ENCODE measurements at places on chromosomes 5 and 9.

DNA sequence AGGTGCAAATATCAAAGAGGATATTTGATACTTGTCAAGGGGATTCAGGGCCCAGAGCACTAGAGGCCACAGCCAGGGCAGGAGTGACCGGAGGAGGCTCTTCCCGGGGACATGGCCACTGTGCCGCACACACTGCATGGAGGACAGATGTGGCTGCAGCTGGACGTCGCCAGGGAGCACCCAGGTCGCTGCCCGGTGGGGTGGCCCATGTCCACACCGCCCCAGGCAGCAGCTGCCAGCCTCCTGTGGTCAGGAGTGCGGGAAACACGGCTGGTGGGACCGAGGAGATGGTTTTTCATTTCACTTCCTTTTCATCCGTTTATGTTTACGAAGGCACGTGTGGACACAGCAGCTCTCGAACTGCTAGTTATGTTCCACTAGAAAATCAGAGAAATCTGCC is 15.1 kb downstream of the SEC16A start:
- DNase-seq, result no peak

DNA sequence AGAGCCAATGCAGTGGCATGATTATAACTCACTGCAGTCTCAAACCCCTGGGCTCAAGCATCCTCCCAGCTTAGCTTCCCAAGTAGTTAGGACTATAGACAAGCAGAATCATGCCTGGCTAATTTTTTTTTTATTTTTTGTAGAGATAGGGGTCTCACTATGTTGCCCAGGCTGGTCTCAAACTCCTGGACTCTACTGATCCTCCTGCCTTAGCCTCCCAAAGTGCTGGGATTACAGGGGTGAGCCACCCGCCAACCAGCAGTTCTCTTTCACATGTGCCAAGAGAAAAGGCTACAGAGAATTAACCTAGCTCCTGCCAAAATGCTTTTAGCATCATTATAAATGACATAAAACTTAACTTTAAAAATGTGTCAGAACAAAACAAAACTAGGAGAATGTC is 8.1 kb downstream of the AK3 start:
- no peak for DNase-seq

DNA sequence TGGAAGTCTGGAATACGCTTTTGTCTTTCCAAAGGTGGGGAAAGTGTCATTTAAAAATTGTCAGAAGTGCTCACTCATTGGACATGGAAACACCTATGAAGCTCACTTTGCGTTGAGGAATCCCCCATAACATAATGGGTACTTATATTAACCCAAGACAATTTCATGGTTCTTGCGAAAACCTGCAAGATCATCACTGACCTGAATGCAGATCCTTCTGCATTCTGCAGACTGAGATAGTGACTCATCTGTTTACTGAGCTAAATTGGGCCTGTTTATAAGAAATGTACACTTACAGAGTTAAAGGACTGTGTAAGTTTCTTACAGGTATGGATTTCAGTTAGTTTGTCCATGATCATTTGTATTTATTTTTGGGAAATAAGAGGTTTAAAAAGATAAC is 153.0 kb downstream of the HMHB1 start:
- no peak for DNase-seq

DNA sequence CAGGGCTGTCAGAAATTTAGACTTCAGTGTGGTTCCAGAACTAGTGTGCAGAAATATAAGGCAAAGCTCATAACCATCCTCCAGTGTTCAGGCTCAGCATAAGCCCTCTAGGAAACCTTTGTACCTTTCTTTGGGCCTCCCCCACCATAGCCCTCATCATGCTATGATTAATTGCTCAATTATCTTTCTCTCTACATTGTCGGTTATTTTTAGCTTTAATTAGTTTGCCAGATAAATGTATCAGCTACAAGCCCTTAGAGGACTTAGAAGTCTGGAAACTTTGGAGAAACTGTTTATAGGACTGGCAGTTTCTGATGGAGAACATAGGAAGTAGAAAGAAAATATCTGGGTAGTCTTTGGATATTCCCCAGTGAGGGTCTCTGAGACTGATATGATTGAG is 43.5 kb upstream of the TNC start:
- DNase-seq, result no peak

DNA sequence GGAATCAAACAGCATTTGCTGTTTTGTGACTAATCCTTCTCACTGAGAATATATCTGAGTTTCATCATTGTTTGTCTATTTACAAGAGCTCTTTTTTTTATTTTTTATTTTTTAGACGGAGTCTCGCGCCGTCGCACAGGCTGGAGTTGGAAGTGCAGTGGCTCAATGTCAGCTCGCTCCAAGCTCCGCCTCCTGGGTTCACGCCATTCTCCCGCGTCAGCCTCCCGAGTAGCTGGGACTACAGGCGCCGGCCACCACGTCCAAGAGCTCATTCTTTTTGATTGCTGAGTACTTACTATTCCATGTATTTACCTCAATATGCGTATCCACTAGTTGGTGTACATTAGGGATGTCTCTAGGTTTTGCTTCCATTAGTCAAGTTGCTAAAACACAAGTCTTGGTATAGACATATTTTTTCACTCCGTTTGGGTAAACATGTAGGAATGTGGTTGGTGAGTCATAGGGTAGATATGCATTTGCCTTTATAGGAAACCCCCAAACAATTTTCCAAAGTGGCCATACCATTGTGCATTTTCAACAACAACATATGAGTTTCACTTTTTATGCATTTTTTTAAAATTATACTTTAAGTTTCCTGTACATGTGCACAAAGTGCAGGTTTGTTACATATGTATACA is 1005.0 kb upstream of the CDH10 start:
- DNase-seq, result no peak

DNA sequence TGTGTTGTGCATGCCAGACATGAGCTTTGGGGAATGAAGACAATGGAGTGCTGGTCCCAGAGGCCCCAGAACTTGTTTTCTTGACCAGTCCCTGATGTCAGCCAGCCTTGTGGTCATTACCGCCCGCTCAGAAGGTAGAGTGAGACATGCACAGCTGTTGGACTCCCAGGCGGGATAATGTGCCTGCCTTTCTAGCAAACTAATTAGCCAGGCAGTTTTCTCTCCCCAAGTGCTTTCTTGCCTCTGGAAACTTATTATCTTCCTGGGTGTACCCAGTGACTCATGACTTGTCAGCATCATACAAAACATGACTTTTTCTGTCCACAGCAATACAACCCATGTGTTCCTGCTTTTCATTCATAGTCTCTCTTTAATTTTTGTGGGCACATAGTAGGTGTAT is 131.1 kb downstream of the RMI1 start:
- DNase-seq, result peak; percentile 41

GRCh38 chr5:143376911-143377813 is 26.3 kb downstream of the NR3C1 start:
- DNase-seq, result peak; percentile 31

DNA sequence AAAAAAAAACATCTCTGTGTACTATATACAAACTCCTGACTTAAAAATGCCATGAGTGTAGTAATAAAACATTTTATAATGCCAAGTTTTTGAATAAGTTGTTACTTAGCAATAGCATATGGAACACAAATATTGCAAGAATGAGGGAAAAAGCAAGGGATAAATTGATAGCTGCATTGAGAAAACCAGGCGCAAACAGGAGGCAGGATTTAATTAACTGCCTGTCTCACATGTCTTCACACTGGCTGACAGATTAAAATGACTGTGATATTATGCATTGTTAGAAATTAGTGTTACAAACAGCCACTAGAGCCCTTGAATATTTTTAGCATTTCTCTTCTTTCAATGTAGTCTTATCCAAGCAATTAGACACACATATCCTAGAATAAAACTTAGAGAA is 1817.5 kb upstream of the NUDT12 start:
- DNase-seq, result no peak

DNA sequence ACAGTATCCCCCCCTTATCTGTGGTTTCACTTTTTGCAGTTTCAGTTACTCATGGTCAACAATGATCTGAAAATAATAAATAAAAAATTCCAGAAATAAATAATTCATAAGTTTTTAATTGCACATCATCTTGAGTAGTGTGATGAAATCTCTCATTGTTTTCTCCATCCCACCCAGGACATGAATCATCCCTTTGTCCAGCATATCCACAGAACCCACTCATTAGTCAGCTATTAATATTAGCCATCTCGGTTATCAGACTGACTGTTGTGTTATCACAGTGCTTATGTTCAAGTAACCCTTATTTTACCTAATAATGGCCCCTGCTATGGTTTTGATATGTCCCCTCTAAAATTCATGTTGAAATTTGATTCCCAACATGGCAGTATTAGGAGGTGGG is 40.7 kb downstream of the FAM114A2 start:
- DNase-seq, result no peak

GRCh38 chr9:22111954-22112247 is 102.8 kb upstream of the CDKN2B start:
- DNase-seq, result peak; percentile 74

DNA sequence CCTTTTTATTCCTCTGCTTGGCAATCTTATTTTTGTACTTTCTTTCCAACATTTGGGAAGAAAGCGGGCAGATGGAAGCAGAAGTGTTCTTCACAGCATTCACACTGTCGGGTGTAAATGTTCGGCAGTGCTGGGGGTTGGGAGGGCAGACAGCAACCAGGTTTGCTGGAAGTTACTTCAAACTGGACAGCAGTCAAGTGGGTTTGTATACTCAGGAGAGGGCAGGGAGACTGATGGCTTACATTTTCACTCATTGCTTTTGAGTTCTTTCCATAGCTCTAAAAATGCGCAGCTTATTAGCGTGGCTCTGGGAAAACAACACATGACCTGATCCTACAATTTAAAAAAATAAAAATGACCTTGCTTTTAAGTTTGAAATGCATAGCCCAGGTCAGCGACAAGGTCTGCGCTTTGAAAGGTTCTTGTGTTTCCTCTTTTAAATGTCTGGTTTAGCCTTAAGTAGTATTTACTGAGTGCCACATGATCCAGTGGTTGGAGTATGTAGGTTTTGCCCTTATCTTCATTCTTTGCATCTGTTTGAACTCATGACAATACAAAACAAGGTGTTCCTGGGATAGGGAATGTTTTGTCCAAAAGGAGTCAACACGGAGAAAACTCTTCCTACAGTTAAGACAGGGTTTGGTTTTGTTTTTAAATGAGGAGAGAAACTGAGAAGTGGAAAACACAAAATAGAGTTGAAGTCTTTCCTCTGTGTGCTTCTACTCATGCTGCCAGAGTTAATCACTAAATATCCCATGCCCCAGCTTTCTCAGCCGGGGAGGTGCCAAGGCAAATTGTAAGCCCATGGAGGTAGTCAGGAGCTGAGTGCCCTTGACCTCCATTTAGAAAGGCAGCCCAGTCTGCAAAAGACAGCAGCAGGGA is 132.7 kb upstream of the DMRT1 start:
- DNase-seq, result no peak

GRCh38 chr5:74649421-74649973 is 9.0 kb upstream of the ENC1 start:
- no peak for DNase-seq

- no peak for DNase-seq
These were observed 3.6 kb downstream of the FOXI1 start for GRCh38 chr5:170109059-170110031.

DNA sequence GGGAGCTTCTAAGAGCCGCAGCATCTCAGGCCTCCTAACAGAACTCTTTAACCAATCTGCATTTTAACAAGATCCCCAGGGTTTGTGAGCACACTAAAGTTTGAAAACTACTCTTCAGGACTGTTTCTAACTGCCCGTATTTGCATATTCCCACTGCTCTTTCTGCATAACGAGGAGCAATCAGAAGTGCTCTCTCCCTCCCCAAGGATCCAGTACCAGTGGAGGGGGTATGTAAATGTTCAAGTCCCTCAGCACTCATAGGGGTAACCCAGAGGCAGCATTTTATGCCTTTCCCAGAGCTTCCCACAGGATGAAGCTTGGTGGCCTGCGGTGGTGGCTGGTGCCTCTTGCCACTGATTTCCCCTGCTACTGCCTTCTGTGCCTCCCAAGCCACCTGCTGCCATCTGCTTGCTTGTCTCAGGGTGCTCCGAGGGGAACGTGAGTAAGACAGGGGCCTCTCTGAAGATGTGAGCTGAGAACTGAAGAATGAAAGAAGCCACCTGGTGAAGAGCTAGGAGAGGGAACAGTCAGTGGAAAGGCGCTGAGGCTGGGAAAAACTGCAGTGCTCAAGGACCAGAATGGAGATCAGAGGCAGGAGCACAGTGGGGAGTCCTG is 30.0 kb upstream of the PPP1R2B start:
- no peak for DNase-seq

DNA sequence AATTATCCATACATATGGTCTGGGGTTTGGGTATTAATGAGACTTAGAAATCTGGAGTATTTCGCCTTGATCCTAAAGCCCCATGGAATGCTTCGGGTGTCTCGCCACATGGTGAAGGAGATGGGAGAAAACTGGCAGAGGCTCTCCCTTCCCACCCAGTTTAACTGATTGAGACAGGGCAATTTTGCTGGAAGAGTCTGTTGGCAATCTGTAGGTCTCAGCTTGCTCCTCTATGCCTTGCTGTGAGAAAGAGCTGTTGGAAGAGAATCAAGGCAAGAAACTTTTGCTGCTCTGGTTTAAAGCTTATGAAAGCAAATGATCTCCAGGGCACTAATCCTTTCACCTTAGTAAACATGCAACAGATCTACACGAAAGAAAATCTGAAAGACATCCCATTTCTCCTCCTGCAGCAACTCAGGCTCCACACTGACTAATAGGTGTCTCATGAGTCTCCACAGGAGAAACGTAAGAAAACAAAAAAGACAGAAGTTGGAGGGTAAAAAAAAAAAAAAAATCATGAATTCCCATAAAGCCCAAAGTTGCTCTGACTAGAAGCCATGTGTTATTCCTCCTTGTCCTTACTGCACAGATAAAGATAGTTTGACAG is 369.9 kb downstream of the EFNA5 start:
- no peak for DNase-seq

DNA sequence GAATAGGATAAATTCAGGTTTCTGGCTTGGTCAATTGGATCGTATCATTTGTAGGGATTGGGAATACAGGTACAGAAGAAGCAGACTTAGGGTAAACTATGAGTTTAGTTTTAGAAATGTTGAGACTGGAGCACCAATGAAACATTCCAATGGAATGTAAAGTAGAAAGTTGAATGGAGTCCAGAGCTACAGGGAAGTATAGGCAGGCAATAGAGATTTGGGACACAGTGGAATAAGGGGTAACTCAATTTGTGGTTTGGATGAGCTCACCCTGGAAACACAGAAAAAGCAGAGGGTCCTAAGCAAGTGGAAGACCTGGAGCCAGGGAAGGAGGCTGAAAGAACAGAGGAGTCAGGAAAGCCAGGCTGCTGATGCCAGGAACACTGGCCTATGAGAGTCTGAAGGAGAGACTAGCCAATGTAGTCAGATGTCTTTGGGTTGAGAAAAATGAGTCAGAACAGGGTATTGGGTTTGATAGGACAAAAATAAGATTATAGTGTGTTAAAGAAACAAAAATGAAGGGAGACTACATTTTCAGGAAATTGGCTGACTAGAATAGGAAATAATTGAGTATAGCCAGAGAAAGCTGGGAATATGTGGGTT is 72.8 kb downstream of the STARD4 start:
- peak; percentile 49 for DNase-seq
